SJCRH30 (cell line): ENCODE measurements at places on chromosomes 6 and 20. TPM values are rescaled to one million over a fixed set of nuclear protein-coding genes. Genes with fewer than 3 reads are reported as not detected.

DNA sequence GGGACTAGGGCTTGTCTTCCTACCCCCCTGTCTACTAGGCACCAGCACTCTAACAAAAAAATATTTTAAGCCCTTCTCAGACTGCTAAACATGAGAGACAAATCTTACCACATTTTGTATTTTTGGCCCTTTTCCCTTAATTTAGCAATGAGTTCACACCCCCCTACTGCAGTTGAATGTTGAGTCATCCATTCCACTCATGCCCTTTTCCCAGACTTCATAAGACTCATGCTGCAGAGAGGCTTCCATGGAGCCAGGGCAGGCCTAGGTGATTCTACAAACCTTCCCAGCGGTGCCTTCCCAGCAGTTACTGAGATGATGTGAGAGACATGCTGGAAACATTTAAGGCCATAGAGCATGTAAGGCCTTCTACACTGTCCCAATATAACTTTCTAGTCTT is 53.9 kb downstream of the PXDC1 start:
- no peak for DNase-seq

GRCh38 chr6:134451529-134451928 is 133.6 kb upstream of the SGK1 start:
- no peak for DNase-seq

DNA sequence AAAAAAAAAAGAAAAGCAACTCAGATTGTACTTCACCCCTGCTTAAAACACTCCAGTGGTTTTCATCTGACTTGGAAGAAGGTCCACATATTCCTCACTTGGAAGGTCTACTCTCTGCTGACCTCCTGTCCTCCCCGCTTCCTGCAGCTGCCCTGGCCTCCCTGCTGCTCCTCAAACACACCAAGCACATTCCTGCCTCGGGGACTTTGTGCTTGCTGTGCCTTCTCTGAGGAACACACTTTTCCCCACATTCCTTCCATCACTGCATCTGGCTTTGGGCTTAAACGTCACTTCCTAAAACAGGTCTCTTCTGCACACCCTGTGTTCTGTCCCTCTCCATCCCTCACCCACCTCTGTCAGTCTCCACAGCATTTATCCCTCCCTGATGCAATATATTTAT is 4.9 kb upstream of the PDYN start:
- DNase-seq, result no peak

The NOTCH4 gene
- total RNA-seq, result 4.1 and 4.9 TPM in 2 replicates
